ENCODE measurements at places on chromosomes 3 and 15.

- DNase-seq = no peak
These were observed 7.4 kb upstream of the CHRNA3 start for GRCh38 chr15:78628227-78628626.

DNA sequence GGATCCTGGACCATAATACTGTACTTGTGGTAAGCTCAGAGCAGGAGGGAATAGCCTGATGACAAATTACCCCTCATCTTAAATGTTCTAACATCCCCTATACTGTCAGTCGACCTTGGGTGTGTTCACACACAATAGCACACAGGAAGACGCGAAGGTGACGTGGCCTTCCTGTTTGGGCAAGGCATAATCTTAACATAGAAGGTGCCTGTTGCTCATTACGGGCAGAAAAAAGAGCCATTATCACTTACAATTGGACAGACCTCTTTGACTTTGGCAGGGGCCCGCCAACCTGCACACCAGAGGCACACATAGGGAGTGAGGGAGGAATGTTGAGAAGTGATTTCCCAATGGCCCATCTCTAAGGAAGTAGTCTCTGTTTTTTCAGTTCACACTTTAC is 144.2 kb downstream of the ANO10 start:
- no peak for DNase-seq

GRCh38 chr15:65409036-65409631 is 13.6 kb downstream of the IGDCC4 start:
- peak; percentile 52 for DNase-seq

GRCh38 chr3:127214975-127215374 is 22.0 kb downstream of the PRR23E start:
- no peak for DNase-seq

- no peak for DNase-seq
These were observed 235.5 kb downstream of the UBE2E2 start for GRCh38 chr3:23438657-23439056.

- no peak for DNase-seq
These were observed 385.7 kb downstream of the CGGBP1 start for GRCh38 chr3:87673132-87673531.

GRCh38 chr3:101248736-101249135 is 71.6 kb downstream of the IMPG2 start:
- peak; percentile 24 for DNase-seq

DNA sequence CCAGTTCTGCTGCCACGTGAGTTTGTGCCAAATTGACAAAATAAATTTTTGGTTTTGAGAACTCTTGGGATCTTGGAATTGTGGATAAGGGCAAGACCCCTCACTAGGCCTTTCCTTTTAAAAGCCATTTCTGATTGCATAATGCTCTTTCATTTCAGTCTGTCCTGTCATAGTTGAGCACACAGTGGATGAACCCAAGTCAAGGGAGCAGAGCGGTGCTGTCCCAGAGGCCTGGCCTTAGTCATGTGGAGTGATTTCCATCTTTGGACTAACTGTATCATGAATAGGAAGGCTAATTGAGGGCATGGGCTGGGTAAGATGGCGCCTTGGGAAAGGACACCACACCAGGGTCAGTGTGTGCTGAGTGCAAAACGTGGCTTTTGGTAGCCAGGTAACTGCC is 304.0 kb downstream of the UACA start:
- DNase-seq = no peak

DNA sequence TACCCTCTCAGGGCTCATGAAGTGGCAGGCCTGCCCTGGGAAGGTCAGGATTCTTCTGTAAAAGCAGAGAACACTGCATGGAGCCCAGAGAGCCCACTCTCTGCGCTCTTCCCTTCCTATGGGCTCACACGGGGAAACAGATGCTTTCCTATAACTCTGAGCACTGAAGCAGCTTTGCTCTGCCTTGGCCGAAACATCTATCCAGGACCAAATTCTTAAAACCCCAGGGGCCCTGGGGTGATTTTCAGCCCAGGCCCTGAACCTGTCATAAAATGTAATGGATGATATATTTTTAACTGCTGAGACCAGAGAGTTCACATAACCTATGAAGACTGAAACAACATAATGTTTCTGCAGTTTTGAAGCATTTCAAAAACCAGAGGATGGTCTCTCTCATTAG is 249.9 kb upstream of the CTDSPL start:
- peak; percentile 69 for DNase-seq

DNA sequence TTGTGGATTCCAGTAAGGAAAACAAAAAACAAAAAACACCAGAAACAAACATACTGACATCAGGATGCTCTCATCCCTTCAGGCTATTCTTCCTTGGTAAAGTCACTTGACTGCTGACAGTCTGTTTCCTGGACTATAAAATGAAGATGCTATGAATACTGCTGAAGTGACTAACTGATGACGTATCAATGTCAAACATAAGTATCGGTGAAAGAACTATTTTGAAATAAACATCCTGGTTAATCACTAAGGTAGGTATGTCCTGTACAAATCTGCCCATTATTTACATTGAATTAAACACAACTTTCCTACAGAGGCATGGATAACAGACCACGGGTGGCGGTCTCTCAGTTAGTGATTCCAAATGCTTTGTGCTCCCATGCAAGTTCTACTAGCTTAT is 45.9 kb downstream of the CHAC1 start:
- DNase-seq = no peak

DNA sequence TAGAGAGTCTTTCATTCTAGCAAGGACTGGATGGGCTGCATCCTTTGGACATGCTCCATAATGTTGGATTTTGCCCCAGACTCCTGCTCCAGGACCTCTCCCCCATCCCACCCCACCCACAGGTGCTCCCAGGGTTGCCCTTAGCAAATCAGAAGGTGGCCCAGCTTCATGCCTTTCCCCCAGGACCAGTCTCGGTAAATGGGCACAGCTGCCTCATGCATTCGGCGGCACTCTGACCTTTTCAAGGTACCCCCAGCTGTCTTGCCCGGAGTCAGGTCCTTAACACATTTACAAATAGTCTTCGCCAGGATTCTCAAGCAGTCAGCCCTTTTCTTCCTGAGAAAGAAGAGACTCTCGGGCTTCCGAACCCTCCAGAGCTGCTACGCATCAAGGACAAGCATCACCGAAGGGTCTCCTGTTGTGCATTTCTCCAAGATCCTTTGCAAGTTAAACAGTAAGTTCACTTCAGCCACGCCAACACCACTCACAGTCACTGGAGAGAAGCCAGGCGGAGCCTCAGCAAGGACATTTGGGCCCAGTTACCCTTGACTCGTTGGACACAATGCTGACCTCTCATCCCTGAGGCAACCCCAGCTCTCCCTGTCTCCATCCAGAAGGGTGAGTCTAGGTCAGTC is 287.8 kb downstream of the FAM43A start:
- DNase-seq = no peak

GRCh38 chr15:60583946-60584345 is 105.0 kb upstream of the ICE2 start:
- DNase-seq = no peak

- DNase-seq = no peak
These were observed 234.2 kb downstream of the NFKBIZ start for GRCh38 chr3:102083473-102083872.

DNA sequence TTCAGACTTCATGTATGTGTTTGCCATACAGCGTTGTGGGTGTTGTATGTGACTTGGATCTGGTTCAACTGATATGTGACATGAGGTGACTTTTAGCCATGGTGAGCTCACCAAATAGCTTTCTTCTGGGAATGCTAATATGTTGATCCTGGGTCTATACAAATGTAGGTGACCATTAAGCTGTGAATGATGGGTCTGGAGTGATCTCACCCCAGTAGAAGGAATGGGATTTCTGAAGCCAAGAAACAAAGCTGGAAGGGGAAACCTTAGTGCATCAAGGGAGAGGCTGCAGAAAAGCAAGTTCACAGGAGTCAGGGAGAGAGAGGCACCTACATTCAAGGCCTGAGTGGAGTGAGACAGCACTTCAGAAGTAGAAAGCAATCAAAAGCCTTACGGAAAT is 421.0 kb upstream of the THRB start:
- no peak for DNase-seq

DNA sequence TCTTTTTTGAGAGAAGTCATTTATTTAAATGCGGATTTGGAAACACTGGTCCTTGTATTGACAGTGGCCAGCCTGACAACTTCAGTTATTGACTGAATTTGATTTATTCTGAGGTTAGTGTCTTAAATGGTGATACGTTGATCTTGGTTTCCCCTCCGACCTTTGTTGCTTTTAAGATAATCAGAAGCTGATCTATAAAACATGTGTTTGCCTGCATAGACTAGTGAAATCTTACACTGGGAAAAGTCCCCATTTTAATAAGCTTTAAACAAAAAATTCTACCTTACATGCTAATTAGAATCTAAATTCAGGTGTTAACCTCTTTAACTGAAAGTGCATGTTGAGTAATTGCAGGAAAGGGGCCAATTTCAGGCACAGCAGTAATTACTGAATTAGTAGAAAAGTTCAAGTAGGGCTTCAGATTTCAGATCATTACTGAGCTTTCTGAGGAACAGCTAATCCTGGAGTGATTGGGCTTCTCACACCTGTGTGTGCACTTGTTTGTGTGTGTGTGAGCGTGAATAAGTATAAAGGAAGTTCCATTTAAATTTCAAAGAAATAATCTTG is 221.4 kb downstream of the SOX2 start:
- DNase-seq = no peak

DNA sequence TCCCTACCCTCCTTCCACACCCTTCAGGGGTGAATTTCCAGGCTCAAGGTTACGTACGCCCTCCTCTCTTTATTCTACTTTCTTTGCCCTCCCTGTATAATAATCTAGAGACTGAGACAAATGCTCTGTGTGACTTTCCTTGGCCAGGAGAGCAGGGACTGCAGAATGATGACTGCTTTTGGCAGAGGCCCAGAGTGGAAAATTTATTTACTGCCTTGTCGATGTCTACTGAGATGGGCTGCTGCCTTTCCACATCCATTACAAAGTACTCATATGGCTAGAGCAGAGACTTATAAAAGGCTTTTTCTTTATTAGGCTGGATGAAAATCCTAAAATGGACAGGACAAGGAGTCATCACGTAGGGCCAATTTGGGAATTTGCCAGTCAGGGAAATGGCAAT is 576.2 kb downstream of the TUSC7 start:
- DNase-seq = peak; percentile 18

DNA sequence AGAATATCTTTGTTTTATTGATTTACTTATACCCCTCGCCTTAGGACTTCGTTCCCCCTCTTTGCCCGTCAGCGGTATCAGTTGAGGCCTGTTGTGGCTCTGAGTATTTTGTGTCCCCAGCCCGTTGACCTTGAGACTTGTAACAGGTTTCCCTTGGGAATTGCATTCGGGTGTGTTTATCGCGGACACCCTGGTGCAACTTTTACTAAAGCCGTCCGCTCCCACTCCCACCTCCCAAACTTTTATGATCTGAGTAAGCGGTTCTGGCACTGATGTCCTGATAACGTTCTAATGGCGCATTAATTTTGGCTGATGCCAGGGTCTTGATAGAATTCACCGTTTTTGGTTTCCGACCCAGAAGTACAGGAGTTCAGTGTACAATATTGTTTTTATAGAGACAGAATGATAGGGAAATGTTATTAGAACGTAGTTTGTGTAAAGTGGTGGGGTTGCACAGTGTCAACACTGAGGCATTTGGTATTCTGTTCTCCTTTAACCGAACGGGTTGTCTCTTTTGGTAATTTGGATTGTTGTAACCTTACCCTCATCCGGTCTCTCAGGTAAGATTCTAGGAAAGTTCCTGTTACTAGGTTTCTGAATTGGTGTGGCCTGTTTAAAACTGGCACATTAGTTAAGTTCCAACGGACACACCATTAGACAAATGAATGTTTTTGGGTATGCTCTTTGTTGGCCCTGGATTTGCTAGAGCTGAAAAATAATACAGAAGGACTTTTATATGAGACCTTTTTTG is 47.8 kb downstream of the OIP5 start:
- DNase-seq = peak; percentile 32

DNA sequence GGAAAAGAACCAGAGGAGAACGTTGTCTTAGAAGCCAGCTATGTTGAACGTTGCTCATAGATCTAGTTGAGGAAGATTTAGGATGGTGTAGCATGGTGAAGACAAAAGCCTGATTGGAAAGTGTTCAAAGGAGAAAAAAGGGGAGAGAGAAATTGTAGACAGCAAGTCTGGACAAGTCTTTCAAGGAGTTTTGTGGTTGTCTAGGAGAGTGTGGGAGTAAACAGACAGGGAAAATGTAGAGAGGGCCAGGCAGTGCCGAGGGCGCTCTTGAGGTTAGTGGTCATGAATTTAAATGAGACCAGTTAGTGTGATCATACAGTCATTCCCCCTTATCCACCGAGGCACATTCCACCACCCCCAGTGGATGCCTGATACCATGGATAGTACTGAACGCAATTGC is 167.5 kb upstream of the IL12A start:
- no peak for DNase-seq

GRCh38 chr15:80475572-80475971 is 71.4 kb downstream of the ARNT2 start:
- DNase-seq = no peak

DNA sequence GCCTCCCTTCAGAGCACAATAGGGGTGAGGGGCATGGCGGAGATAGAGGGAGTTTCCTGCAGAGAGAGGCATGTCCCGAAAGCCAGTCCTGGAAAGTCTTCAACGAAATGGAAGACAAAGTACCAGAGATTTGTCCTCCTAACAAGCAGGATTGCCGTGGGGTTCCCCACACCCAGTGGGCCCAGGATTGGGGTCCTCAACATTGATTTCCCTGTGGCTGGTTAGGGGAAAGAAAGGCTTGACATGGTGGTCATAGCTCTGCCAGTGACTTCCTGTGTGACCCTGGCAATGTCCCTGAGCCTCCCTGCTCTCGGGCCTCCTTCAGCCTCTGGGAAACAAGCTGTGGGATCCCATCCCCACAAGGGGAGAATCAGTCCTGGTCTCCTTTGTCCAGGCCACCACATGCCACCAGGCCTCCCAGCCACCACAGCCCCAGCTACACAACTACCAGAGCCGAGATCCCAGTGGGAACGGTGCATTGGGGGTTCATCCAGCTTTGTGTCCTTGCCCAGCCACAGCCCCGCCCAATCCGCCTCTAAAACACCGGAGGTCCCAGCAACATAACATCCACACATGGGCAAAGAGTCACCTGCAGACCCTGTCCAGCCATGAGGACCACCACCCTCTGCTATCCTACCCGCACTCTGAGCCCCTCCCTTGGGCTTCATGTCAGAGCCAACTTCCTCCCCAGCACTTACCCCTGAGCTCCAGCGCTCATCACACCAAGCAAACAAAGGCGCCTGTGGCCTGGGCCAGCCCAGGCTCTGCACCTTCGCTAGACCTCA is 63.0 kb downstream of the ADAMTS17 start:
- no peak for DNase-seq

DNA sequence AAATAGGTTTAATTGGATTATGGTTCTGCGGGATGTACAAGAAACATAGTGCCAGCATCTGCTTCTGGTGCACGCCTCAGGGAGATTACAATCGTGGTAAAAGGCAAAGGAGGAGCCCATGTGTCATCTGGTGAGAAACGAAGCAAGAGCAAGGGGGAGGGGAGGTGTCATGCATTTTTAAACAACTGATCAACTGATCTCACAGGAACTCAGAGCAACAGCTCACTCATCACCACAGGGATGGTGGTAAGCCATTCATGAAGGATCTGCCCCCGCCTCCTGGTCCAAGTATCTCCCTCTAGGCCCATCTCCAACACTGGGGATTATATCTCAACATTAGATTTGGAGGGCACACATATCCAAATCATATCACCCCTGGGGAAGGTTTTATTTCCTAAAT is 42.1 kb upstream of the FGF7 start:
- no peak for DNase-seq
